D341Med (cell line): ENCODE measurements at places on chromosomes 7 and 10.

GRCh38 chr7:149845257-149845980, 7.2 kb downstream of the ZNF862 start:
- DNase-seq = no peak

DNA sequence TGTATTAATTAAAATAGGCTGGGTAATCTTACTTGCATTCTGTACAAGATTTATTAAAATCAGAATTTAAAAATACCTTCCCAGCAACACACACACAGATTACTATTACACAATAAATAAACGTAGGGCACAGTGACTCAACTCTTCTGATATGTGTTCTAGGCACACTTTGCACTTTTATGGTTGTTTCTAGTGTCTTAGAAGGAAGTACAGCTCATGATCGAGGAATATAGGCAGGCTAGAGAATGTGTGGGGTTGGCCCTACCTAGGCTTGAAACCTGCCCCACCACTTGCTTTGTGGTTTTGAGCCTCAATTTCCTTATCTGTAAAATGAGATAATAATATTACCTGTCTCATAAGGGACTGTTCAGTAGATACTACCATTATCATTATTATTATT, 30.5 kb downstream of the ARMC3 start:
- DNase-seq = no peak

- DNase-seq = no peak
Observed at GRCh38 chr7:141944811-141945210, 2.0 kb downstream of the CLEC5A start.

GRCh38 chr7:136883046-136883445, 14.6 kb downstream of the CHRM2 start:
- DNase-seq = no peak

DNA sequence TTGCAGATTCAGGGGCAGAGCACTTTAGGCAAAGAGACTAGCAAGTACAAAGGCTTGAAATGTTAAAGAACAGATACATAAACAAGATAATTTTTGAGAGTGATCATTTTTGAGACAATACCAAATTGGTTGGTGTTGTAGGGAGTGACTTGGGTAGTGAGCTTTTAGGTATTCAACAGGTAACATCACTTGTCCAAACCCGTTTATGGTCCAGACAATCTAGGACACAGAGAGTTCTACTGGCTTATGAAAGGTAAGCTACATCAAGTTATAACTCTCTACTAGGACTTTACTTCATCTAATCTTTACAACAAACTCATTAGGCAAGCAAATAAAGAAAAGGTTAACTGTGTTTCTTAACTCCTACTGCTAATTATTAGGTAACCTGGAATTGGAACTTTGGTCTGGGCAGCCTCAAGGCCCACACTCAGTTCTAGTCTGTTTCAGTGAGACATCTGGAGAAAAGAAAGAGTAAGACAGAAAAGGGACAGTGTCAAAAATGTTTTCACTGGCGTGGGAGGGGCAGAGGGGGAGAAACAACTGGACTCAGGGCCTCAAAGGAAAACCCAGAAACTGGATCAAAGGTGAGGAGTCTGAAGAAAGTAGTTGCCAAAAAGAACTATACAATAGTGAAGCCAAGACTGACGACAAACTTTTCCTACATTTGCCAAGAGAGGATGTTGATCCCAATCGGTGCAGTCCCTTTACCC, 39.2 kb downstream of the GNAT3 start:
- no peak for DNase-seq

DNA sequence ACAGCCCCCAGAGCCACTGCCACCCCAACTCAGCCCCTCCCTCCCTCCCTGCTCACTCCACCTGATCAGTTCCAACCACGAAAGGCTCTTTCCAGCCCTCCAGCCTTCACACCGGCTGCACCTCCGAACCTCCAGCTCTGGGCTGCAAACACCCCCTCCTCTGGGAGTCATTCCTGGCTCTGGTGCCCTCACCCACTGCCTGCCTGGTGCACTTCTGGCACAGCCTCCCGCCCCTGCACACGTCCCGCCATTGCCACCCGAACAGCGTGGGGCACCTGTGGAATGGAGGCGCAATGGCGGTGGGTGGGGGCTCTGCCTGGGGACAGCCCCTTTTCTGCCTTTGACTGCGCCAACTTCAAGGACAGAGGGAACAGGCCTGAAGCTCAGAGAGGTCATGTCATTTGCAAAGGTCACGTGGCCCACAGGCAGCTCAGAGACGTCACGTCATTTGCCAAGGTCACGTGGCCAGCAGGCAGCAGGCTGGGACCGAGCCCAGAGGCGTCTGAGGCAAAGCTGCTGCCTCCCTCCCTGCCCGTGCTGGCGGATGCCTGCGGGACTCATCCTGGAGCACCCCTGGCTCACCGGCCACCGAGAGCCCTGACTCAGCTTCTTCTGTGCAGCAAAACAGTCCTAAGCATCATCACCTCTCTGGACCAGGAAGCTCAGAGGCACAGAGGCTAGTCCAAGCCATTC, 76.0 kb upstream of the DNAAF5 start:
- no peak for DNase-seq

DNA sequence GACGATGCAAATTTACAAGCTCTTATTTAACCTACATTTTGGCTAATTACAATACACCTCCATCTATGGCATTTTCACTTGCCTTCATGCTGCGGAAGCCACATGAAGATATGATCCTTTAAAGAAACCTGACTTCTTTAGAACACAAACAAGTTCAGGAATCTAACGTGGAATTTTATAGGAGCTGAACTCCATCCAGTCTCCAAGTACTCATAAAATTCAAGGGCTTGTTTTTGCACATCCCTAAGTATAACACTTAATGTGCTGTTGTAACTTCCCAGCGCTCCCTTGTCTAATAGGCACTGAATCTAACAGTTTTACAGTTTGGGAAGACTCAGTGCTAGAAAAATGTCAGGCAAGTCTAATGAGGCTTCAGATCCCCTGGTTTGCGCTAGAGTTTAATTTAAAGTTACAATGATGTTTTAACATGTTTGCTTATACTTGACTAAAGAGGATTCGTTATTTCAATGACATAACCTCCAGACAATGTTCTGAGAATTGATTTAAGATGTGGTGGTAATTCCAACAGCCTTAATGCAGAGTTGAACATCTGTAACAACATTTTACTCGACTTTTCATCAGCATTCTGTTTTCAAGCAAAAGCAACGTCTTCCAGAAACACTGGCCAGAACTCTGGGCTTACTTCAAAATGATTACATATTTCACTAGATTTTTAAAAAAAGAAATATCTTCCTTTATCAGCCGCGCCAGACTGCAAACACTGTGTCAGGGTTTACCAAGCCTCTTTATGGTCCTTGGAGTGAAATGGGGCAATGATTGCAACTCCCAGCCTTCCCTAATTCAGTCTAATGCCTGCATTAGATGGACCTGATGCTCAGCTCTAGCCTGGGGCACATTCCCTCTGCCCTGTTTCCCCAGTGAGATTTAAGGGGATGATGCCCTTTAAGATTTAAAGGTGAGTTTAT, 664.3 kb downstream of the KCNMA1 start:
- no peak for DNase-seq

DNA sequence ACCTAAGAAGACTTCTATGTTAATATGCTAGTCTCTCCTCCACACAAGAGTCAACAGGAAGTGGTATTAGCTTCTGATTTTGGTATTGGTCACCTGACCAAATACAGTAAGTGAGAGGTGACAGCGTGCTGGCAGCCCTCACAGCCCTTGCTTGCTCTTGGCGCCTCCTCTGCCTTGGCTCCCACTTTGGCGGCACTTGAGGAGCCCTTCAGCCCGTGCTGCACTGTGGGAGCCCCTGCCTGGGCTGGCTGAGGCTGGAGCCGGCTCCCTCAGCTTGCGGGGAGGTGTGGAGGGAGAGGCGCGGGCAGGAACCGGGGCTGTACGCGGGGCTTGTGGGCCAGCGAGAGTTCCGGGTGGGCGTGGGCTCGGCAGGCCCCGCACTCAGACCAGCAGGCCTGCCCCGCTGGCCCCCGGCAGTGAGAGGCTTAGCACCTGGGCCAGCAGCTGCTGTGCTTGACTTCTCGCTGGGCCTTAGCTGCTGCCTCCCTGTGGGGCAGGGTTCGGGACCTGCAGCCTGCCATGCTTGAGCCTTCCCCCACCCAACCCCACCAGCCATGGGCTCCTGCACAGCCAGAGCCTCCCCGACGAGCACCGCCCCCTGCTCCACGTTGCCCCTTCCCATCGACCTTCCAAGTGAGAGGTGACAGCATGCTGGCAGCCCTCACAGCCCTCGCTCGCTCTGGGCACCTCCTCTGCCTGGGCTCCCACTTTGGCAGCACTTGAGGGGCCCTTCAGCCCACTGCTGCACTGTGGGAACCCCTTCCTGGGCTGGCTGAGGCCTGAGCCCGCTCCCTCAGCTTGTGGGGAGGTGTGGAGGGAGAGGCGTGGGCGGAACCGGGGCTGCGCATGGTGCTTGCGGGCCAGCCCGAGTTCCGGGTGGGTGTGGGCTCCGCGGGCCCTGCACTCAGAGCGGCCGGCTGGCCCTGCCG, 4.2 kb upstream of the ACSL5 start:
- DNase-seq = no peak

GRCh38 chr7:147071536-147071935, 954.9 kb downstream of the CNTNAP2 start:
- no peak for DNase-seq

DNA sequence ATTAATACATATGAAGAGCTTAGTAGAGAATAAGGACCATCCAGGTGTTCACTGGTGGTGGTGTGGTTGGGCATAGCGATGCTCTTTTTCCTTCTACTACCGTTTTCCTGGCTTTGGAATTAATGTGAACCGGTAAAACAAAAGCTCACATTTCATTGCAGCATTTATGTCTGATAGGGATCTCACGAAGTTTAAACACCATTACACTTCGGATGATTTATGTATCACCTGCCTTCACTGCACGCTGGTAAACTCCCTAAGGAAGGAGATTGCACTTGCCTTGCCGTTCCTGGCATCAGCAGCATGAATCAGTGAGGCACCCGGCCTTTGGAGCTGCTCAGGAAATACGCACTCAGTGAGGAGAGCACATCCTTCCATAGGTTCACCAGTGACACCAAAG, 47.5 kb downstream of the WIPF3 start:
- no peak for DNase-seq

DNA sequence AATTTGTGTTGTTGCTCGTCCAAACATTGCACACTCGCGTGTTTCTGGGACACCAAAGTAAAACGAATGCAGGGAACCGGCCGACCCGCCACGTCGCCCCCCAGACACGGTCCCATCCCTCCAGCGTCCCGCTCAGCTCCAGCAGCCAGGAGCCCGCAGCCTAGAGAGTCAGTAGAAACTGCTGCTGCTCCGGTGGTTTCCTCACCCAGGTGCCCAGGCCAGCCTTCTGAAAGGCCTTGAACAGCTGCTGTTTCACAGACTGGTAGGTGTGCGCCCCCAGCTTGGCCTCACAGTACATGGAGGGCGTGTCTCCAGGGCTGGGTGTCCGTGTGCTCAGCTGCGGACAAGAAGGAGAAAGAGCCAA, 126.8 kb downstream of the WDR37 start:
- no peak for DNase-seq

DNA sequence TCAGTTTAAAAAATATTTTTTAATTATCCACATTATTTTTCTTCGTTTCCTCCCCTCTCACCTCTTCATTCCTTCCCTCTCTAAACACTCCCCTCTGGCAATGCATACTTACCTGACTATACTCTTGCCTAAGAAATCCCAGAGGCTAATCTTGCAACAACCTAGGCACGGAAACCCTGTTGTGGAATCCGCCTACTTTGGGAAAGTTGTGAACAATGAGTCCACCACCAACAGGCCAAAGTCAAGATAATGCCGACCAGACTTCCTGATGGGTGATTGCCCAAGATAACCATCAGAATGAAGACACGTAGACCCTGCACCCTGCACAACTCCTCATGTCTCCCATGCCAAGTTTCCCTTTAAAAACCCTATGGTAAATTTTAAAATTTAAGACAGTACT, 521.5 kb downstream of the KIF20B start:
- DNase-seq = no peak

DNA sequence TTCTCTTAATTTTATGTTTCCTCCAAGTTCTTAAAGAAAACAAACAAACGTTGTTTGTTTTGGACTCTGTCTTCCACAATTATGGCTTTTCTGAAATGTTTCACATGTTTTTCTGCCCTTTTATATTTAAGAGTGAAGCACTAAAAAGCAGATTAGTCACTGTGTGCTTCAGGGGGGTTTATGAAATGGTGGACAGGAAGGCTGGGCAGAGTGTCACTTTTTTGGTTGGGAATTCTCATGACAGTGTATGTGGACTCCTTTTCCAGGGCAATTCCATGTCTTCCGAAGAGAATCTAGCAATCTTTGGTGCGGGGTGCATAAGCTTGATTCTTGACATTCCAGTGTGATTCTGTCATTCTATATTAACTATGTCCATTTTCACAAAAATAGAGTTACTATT, 669.4 kb downstream of the PARD3 start:
- no peak for DNase-seq

GRCh38 chr7:81956520-81956919, 186.7 kb upstream of the HGF start:
- DNase-seq = peak; percentile 46

GRCh38 chr7:2209961-2210323, 22.8 kb downstream of the MAD1L1 start:
- no peak for DNase-seq
